ENCODE measurements at places on chromosomes 12 and 14. TPM values are rescaled to one million over a fixed set of nuclear protein-coding genes. Genes with fewer than 3 reads are reported as not detected.

GRCh38 chr14:98144964-98145363, 1127.0 kb downstream of the BCL11B start:
- DNase-seq = no peak

DNA sequence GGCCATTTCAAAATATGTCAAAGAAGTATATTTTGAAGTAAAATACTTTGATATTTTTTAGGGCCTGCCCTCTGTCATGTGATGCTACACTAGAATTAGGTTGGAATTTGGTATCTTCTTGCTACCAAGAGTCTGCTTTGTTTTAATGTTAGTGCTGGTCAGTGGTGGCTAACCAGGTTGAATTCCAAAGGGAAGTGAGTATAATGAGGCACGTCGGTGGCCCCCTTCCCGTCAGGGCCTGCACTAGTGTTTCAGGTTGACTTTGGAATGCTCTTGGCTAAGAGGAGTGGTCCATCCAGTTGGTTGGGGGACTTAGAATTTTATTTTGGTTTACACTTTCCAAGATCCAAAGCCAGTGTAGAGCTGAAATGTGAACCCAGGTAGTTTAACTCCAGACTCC, 185.4 kb downstream of the NOVA1 start:
- no peak for DNase-seq

DNA sequence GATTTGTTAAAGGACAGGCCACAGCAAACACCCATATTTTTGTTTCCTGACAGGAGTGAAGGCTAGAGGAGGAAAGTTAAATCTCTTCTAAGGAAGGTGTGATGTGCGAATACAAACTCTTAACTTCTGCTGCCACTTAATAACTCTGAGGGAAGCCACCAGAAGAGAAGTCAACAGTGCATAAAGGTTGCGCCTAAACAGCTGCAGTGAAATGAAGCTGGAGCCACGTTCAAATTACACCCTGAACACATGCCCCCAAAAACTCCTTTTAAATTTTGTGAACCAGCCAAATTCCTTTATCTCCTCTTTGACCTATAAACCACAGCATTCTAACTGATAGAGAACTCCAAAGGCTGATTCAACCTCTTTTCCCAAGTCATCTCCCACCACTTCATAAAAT, 22.4 kb downstream of the DENND5B start:
- DNase-seq = no peak

DNA sequence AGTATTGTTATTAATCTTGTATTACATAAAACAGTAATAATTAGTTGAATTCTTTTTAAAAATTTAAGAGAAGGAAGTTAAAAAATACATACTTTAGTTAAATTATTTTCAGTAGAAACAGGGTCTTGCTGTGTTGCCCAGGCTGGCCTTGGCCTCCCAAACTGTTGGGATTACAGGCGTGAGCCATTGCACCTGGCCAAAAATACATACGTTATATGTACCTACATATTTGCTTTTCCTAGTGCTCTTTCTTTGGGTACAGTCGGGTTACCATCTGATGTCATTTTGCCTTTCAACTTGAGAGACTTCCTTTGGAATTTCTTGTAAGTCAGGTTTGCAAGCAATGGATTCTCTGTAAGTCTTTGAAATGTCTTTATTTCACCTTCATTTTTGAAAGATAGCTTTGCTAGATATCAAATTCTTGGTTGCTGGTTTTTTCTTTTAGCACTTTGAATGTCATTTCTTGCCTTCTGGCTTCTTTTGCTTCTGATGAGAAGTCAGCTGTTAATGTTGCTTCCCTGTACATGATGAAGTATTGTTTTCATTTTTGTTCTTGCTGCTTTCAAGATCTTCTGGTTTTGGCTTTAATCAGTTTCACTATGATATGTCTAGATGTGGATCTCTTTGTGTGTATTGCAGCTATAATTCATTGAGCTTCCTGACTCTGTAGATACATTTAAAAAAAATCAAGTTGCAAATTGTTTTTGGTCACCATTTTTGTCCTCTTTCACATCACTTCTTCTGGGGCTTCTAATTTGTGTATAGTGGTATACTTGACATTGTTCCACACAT, 84.4 kb downstream of the SPATS2 start:
- no peak for DNase-seq

DNA sequence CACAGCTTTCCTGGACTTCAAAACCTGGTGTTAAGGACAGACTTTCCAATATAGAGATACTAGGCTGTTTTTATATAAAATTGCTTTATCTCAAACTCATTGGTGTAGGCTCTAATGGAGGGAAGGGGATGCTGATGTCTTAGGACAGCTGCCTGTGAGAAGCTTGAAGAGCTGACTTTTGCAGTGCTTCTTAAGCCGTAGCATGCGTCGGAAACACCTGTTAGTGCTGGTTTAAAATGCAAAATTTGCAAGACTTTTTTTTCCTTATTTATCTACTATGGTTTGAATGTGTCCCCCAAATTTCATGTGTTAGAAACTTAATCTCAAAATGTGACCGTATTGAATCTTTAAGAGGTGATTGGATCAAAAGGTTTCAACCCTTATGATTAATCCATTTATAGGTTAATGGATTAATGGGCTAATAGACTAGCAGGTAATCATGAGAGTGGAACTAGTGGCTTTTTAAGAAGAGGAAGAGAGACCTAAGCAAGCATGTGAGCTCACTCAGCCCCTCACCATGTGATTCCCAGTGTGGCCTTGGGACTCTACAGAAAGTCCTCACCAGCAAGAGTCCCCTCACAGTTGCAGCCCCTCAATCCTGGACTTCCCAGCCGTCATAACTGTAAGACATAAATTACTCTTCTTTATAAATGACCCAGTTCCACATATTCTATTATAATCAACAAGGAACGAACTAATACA, 60.9 kb upstream of the FUT8 start:
- no peak for DNase-seq

DNA sequence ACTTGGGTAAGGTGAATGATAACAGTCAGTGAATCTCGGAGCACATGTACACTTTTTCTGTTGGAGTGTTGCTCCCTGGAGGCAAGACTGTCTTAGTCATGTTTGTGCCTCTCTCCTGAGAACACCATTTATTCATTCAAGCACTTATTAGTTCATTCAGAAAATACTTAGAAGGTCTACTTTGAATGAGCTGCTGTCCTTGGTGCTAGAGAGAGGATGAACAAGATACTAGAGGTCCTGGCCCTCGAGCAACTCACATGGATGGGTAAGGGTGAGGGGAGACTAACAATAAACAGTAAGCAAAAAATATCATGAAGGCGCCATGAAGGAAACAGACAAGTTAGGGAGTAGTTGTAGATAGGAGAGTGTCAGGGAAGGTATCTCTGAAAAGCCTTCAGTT, 17.1 kb upstream of the SAMD4A start:
- DNase-seq = no peak

OR6C75 gene
- not detected for total RNA-seq

HELB gene
- 1.7 TPM for total RNA-seq

P2RX7 gene
- total RNA-seq = 0.32 TPM
